ENCODE measurements at places on chromosomes 5 and 9.

GRCh38 chr5:1925111-1926070 lies 42.7 kb upstream of the IRX4 start:
- DNase-seq, result no peak

- DNase-seq, result no peak
These were observed 282.3 kb downstream of the TMEM167A start for GRCh38 chr5:82794876-82795275.

- no peak for DNase-seq
These were observed 5.8 kb upstream of the FSTL4 start for GRCh38 chr5:133618141-133618540.

- DNase-seq, result no peak
These were observed 56.1 kb downstream of the ITGA2 start for GRCh38 chr5:53045263-53045662.

- no peak for DNase-seq
These were observed 48.3 kb downstream of the DAP start for GRCh38 chr5:10712574-10713366.

DNA sequence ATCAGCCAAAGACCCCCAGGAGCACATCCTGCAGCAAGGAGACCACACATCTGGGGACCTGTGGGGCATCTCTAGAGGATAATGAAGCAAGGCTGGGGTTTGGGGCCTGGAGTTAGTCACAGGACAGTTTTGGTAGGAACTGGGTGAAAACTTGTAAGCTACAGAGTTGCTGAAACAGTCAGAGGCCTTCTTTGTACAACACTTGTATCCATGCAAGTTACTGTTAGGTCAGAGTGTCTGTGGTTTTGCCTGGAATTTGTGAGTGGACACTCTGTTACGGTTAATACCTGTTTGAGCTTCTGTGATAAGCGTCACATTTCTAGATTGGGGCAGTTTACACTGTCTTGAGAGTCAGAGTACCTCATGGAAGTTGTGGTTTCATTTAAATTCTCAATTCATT lies 22.6 kb upstream of the ASPN start:
- DNase-seq, result no peak

- no peak for DNase-seq
These were observed 34.7 kb upstream of the IL6ST start for GRCh38 chr5:56029457-56029856.

GRCh38 chr9:65459756-65460320 lies 174.8 kb upstream of the FOXD4L5 start:
- no peak for DNase-seq

GRCh38 chr5:168179192-168179593 lies 112.3 kb upstream of the WWC1 start:
- no peak for DNase-seq

- no peak for DNase-seq
These were observed 34.0 kb upstream of the CLINT1 start for GRCh38 chr5:157892974-157893373.

GRCh38 chr5:51194671-51195070 lies 188.6 kb upstream of the ISL1 start:
- DNase-seq, result no peak

DNA sequence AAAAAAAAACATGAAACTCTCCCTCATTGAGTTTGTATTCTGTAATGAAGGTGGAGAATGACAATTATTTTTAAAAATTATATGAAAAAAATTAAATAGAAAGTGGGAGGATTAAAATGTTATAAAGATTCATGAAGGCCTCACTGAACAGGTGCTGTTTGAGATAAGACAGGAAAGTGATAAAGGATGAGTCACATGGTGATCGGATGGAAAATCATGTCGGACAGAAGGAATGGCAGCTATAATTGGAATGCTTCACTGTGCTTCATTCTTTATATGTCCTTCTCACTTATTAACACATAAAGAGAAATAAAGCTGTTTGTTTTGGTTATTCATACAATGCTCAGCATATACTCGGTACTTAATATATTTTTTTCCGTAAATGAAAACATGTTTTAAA lies 464.5 kb upstream of the RGMB start:
- no peak for DNase-seq

DNA sequence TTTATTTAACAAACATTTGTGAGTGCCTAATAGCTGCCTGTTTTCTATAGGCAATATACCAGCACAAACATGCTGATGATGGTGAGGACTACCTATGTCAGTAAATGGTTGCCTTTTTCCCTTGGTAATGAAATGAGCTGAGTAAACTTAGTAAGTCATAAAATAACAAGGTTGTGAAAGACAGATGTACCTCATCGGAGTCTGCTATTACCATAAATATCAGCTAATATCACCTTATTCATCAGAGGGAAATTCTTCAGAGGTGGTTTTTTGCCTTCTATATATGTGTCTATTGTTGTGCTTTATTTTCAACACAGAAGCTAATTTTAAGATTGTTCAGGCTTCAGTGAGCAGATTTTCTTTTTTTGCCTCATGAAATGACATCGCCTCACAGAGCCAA lies 1040.5 kb downstream of the DTWD2 start:
- DNase-seq, result no peak

DNA sequence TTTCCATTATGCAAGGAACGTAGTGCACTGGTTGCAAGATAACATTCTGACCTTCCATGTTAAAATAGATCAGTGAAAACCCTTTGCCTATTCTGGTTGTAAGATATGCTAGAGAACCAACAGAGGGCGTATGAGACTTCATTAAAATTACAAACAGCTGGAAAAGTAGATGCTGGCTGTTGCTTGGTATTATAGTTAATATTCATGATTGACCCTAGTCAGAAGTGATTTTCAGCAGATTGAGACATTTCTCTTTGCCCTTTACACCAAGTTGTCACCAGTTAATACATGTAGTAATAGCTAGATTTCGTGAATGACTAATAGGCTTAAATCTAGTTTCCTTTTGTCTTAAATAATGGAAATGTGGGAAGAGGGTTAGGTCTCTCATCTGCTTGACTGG lies 13.8 kb upstream of the FGF18 start:
- no peak for DNase-seq

GRCh38 chr5:134449167-134449566 lies 37.5 kb upstream of the CDKN2AIPNL start:
- no peak for DNase-seq

- DNase-seq, result no peak
These were observed 205.8 kb upstream of the KIF2A start for GRCh38 chr5:62100201-62100600.

DNA sequence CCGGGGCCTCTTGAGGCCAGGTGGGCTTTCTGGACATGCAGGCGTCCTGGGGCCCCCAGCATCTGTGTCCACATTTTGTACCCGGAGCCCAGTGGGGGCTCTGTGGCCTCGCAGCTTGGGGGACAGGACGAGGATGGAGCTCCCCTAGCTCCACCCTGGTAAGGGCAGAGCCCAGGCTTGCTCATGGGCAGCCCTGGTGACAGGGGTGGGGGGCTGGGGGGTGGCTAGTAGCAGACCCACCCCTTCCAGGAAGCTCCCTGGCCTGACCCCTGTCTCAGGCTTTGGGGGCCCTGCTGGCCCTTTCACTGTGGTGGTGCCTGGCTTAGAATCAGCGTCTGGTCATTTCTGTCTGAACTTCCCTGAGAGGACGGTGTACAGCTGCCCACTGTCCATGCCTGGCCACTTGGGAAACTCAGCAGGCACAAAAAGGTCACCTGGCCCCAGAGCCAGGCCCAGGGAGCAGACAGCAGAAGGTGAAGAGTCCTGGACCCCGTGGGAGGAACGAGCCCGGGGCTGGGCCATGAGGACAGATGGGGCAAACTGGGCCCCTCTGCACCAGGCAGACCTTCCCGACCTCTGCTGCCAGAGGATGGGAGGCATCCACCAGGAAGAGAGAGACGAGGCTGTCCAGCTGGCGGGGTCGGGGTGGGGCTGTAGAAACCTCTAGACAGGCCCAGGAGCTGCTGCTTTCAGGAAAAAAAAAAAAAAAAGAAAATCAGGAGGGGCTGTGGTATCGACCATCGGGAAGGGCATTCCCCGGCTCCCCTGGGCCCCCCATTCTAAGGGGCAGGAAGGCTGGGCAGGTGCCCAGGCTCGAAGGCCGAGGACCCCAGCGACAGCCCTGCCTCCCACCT lies 52.8 kb downstream of the EXD3 start:
- no peak for DNase-seq

DNA sequence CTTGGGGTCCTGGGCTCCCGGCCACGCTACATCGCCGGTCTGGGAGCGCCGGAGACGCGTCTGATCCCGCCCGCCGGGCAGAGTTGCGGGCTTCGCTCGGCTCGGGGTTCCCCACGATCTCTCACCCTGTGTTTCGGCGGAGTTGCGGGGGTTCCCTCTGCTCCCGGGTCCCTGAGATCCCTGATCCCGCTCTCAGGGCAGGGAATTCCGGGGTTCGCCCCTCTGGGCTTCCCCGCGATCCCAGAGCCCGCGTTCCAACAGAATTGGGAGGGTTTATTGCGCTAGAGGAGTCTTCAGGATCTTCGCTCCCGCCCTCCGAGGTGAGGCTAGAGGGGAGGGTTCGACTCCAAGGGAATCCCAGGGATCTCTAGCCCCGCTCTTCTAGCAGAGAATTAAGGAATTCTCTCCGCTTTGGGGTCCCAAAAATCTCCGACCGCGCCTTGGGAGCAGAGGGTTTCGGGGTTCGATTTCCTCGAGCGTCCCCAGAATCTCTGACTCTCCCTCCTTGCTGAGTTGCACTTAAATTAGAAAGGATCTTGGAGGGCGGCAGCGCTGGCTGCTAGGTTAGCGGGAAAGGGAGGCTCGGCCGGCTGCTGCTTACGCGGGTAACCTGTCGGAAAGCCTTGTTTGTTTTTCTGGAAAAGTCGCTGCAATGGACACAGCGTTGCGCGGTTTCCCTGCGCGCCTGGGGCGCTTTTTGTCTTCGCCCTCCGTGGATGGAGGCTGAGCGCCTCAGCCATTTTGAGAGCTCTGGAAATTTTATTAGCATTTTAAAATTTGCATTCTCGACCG lies 1.3 kb downstream of the DMRT1 start:
- no peak for DNase-seq

GRCh38 chr5:158119961-158120723 lies 261.2 kb upstream of the CLINT1 start:
- no peak for DNase-seq

GRCh38 chr9:130406278-130406895 lies 38.4 kb upstream of the ASS1 start:
- no peak for DNase-seq

- DNase-seq, result no peak
These were observed 328.4 kb downstream of the RAB3C start for GRCh38 chr5:58911270-58911669.

GRCh38 chr5:17020678-17021601 lies 84.9 kb upstream of the MYO10 start:
- DNase-seq, result no peak

DNA sequence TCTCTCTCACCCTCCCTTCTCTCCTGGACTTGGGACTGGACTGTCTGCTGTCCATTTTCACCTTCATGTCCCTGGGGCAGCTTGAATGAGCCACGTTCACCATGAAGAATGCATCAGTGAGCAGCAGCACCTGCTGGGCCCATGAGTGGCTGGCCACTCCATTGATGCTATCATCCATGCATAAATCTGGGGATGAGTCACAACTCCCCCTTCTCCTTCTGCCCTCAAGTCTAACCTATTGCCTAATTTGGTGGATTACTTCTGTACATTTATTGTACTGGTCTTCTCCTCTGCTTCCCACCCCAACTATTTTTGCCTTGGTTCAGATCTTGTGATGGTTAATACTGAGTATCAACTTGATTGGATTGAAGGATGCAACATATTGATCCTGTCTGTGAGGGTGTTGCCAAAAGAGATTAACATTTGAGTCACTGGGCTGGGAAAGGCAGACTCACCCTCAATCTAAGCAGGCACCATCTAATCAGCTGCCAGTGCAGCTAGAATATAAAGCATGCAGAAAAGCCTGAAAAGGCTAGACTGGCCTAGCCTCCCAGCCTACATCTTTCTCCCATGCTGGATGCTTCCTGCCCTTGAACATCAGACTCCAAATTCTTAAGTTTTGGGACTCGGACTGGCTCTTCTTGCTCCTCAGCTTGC lies 46.7 kb downstream of the GDNF start:
- no peak for DNase-seq

DNA sequence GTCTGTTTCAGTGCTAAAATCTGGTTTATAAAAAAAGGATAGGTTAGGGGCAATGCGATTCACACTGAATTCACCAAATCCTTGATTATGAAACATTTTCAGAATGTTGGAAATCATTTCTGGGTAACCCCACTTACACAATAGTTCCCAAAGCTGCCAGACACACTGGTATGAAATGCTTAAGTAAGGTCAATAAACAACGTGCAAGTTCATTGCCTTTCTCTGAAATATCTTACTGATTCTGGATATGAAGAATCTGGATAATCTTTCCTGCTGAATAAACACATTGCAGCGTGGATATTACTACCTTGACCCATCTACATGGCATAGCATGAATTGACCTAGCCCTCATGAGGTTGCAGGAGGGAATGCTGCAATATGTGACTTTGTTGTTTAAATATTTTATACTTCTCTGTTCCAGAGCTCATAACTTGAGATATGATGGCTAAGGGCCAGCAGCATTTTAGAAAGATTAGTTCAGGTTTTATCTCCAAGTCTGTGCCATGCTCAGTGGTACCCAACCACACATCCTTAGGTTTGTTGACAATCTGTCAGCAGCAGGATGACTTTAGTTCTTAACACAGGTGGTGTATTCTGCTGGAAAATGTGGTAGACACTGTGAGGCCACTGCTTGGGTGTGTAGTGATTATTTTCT lies 121.0 kb downstream of the NREP start:
- DNase-seq, result no peak

DNA sequence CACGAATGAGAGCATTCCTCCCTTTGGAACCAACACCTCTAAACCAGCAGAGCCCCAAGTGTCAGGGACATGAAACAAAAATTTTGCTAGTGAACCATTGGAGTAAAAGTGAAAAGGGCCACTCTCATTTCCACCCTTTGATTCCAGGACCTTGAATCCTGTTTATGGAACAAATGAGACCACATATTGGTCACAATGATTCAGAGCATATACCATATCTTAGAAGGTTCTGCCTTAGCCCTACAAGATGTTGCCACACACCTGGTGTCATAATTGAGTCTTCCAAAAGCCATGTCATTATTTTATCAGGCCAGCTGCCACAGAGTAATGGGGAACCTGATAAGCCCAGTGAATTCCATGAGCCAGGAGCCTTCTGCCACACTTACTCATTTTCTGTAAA lies 66.3 kb upstream of the ZBTB43 start:
- no peak for DNase-seq

- DNase-seq, result no peak
These were observed 536.5 kb downstream of the CDK5RAP2 start for GRCh38 chr9:120043448-120043847.

GRCh38 chr5:132428147-132428482 lies 58.6 kb downstream of the SLC22A5 start:
- DNase-seq, result no peak
